ENCODE measurements at places on chromosomes 2 and 18.

GRCh38 chr2:102147935-102148334, 5.4 kb downstream of the IL1R1 start:
- no peak for DNase-seq

DNA sequence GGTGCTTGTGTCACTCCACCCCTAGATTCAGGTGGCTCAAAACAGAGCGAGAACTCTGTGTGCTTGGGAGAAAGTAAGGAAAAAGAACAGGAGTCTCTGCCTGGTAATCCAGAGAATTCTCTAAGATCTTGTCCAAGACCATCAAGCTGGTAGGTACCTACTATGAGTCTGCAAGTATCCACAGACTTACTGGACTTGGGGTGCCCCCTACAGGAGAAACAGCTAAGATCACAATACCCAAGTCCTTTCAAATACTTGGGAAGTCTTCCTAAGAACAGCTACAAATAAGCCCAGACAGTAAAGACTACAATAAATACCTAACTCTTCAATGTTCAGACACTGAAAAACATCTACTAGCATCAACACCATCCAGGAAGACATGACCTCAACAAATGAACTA, 1143.6 kb upstream of the ACVR2A start:
- no peak for DNase-seq

- no peak for DNase-seq
These were observed 99.7 kb upstream of the CYRIA start for GRCh38 chr2:16765356-16765755.

GRCh38 chr2:230770804-230771203, 58.2 kb downstream of the CAB39 start:
- DNase-seq, result no peak

- no peak for DNase-seq
These were observed 17.3 kb upstream of the RHOB start for GRCh38 chr2:20429528-20429927.

DNA sequence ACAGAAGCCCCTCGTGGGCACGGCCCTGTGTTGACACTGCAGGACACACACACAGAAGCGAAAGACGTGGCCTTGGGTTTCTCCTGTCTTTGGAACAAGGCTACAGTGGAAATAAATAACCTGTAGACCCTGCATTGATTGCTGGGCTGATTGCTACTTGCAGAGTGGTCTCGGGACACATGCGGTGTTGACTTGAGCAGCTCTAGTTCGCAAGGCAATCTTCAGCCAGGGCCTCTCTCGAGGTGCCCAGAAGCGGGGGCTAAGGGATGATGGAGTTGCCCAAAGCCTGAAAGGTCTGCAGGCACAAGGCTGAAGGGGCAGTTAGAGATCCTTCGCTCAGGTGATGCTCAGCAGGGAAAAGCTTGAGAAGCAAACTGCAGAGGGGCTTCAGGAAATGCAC, 180.3 kb downstream of the SEPTIN10 start:
- no peak for DNase-seq

DNA sequence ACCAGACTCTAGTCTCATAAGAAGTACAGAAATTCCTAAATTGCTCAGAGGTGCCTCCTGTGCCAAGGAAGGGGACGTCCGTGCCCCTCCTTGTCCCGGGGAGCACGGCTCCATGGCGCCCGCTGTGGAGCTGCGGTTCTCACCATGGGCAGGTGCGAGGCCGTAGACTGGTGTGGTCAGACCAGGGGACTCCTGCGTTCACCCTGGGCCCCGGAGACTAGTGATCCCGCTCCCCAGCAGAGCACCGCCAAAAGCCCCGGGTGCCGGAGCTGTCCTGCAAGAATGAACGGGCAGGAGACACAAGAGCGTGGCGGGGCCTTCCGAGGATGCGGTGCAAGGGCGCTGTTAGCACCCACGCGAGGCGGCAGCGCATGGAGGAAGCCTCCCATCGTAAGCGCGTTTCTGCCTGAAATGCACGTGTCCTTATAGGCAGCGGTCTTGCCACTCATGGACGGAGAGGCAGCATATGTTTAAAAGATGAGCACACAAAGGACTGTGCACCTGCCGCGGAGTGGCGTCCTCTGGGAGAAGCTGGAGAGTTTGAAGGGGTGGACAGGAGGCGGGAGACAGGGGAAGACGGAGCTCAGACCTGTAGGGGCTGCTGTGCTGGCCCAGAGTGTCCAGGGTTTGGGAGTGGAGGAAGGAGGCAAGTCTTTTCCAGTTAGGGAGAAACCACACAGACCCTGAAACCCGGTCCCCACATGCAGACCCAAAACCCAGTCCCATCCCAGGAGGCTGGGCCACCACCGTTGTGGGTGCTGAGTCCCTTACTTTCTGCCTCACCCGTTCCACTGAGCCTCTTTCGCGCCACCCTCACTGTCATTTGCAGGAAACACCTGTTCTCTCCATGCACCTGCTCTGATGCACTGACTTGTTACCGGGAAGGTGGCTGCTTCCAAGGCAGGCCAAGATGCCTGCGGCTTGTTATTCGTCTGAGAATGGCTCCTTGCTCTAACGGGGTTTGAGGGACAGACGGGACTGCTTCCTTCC, 7.5 kb upstream of the KCNG2 start:
- no peak for DNase-seq

GRCh38 chr2:44895061-44895460, 46.4 kb upstream of the SIX3 start:
- DNase-seq, result no peak

DNA sequence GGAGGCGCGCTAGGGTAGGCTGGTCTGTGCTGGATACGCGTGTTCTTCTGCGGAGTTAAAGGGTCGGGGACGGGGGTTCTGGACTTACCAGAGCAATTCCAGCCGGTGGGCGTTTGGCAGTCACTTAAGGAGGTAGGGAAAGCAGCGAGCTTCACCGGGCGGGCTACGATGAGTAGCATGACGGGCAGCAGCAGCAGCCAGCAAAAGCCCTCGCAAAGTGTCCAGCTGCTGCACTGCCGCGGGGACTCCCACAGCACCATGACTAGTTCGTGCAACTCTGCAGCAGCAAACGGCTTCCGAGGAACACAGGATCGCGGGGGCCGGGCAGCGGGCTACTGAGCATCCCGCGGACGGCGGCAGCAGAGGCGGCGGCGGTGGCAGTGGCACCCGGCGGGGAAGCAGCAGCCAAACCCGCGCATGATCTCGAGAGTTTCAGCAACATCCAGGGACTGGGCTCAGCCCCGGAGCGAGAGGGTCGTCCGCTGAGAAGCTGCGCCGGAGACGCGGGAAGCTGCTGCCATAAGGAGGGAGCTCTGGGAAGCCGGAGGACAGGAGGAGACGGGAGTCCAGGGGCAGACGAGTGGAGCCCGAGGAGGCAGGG, 368 bp downstream of the TMEFF2 start:
- no peak for DNase-seq

GRCh38 chr2:184734338-184734737, 136.0 kb downstream of the ZNF804A start:
- no peak for DNase-seq

DNA sequence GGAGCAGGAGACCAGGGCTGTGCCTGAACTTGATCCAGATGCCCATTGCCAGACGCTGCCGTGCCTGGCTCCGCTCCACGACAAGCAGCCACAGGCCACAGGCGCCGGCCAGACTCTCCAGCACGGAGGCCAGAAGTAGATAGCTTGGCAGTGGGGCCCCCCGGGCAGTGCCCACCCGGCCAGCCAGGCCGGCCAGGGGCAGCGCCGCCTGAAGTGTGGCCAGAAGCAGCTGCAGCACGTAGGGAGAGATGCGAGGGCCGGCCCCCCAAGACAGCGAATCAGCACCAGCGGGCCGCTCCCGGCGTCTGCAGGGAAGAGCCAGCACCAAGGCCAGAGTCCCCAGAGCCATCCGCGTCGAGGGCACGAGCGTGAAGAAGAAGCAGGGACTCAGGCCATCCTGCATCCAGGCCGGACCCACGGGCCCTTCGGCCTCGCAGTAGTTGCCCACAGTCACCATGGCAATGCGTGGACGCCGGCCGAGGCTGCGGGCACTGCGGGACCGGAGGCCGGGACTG, 484 bp downstream of the ABCB6 start:
- no peak for DNase-seq

DNA sequence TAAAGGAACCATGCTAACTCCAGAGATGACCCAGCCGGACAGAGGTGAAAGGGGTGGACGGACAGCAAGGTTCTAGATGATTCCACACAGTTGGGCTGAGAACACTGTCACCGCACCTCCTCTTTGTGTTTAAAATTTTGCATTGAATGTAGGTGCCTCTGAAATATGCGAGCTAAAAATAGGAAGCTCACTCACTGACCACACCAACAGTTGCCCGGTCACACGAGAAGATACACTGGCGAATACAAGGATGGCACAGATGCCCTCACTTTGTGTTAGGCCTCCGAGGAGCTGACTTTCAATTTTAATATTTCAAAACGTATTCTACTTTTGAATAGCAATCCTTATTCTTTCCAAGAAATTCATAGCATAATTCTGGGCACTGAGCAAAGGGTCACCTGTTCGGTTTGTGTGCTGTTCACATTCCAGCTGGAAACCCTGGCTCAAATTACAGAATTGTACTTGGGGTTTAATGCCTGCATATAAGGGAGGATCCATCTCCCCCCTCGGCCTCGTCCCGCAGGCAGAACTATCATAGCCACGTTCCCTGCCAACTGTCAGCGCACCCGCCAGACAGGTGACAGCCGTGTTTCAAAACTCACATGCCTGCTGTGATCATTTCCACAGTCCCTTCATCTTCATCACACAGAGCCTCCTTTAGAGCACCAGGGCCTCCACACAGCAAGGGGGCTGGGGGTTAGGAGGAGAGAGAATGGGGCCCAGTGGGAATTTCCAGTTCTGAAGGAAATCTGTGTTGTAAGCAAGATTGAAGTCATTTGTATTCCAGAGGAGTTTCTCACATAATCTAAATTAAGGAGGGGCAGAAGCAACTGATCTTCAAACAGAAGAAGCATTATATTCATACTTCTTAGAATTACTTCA, 48.2 kb downstream of the ADI1 start:
- DNase-seq, result no peak

- DNase-seq, result no peak
These were observed 54.6 kb downstream of the ITGB6 start for GRCh38 chr2:160145471-160145870.

GRCh38 chr18:36527051-36527450, 229.5 kb downstream of the FHOD3 start:
- no peak for DNase-seq

GRCh38 chr2:18551623-18552022, 8.8 kb downstream of the RDH14 start:
- DNase-seq, result no peak

GRCh38 chr2:181973171-181973783, 12.4 kb upstream of the PPP1R1C start:
- DNase-seq, result no peak

DNA sequence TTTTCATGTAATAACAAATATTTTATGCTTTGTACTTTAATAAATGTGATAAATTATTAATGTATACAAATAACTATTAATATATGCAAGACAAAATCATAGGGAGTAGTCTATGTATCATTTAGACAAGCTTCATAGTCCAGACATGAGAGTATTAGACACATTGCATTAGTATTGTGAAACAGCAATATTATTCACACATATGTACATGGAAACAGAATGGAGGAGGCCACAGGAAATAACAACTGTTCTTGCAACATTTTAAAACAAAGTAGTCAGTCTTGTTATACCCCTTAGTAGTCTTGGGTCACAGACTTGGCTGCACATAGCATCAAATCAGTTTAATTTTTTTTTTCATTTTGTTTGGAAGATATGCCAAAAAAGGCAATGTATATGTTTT, 15.8 kb downstream of the DSC1 start:
- DNase-seq, result no peak

- DNase-seq, result no peak
These were observed 753 bp downstream of the ITPRIPL1 start for GRCh38 chr2:96325884-96326255.

GRCh38 chr2:63424329-63425078, 163.8 kb downstream of the WDPCP start:
- DNase-seq, result peak; percentile 40

DNA sequence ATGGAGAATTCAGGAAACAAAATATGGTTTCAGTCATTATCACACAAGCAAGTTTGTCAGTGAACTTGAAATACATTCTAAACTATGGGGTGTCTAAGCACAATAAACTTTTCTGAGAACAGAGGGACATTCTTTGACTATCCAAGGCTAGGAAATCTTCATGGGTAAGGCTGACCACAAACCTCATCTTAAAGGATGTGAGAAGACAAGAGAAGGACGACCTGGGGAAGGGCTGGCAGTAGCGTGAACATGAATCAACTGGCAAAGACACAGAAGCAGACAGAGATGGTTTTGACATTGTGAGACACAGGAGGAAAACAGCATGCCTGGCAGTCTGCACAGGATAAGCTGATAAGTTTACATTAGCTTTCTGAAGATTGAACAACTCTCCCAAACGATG, 752.4 kb upstream of the SLC8A1 start:
- DNase-seq, result no peak

DNA sequence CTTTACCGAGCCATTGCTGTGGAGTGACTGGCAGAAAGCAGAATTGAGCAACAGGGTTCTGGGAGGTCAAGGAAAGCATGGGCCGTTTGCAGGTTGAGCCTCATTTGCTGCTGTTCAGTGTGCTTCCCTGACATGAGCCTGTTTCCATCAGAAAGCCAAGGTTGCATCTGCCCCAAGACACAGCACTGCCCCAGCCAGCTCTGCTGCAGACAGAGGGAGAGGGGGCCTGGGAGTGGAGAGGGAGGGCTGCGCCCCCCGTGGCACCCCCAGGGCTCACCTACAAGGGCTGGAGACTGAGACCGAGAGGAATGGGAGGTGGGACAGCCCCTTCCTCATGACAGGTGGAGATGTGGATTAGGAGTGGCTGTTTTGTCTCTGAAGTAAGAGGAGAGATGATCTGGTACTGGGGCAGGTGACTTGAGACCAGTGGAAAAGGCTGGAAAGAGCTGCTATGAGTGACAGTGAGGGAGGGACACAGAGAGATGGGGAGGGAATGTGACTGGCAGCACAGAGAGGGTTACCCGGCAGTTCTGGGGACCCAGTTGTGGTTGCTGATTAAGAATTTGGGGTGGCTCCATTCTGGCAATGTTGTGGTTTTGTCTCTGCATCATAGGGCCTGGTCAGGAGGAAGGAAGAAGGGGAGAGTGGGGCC, 218.0 kb downstream of the DYSF start:
- DNase-seq, result no peak

DNA sequence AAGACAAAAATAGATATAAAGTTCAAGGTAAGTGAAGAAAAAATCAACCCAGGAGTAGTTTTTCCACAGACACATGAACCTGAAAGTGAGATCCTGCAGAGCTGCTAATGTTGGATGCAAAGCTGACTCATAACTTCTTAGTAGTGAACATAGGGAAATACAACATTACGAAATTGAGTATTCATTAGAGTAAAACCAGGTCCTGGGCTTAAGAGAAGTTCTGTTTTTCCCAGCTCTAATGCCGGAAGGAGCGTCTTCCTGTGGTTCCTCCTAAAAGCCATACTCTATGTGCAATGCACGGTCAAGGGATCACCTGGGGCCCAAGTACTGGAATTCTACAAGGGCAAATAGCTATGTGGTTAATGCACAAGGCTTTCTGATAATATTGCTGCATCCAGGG, 141.7 kb downstream of the RBMS1 start:
- no peak for DNase-seq

DNA sequence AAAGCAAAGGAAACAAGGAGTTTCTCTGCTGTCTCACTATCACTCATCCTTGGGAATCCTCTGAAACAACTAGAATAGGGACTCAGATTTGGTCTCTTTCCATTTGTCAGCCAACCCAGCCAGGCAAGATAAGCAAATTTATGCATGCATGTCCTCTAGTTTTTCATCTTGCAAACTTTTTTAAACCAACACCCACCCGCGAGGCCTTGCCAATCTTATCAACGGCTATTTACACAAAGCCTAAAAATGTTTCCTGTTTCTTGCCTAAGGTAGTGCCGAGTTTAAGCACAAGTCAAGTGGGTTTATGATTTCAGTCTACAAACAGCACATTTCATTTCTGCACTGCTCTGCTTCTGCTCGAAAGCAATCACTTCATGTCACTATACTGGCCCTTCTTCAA, 240.9 kb downstream of the STK39 start:
- DNase-seq, result no peak

All from HFF-Myc (cell line).